ENCODE measurements at places on chromosomes 2 and 18. TPM values are rescaled to one million over a fixed set of nuclear protein-coding genes. Genes with fewer than 3 reads are reported as not detected.

GRCh38 chr2:106847366-106847765 is 38.6 kb downstream of the ST6GAL2 start:
- no peaks in the 10 kb centered on the region for H3K27me3 ChIP-seq
- DNase-seq: no peak
- H3K36me3 ChIP-seq: no peaks in the 10 kb centered on the region
- H3K4me3 ChIP-seq: no peak overlapping the region

The DCC gene
- total RNA-seq: not detected

The DCDC2C gene
- total RNA-seq: not detected

The CRYGD gene
- not detected for total RNA-seq

The CHRNG gene
- not detected for total RNA-seq

The COLEC11 gene
- 0.37 TPM for total RNA-seq

The HTR2B gene
- 0.11 TPM for total RNA-seq

GRCh38 chr2:13560322-13560721 is 843.6 kb downstream of the TRIB2 start:
- DNase-seq: no peak
- no peaks in the 10 kb centered on the region for H3K36me3 ChIP-seq
- no peak overlapping the region for H3K4me3 ChIP-seq
- no peaks in the 10 kb centered on the region for H3K27me3 ChIP-seq

The LTBP1 gene
- total RNA-seq: 0.14 TPM

- no peak for DNase-seq
- H3K36me3 ChIP-seq: no peaks in the 10 kb centered on the region
- H3K27me3 ChIP-seq: no peaks in the 10 kb centered on the region
- no peak overlapping the region for H3K27ac ChIP-seq
- no peaks in the 10 kb centered on the region for H3K4me1 ChIP-seq
Measured at GRCh38 chr2:83471655-83472054, 987.4 kb downstream of the SUCLG1 start.

The SGPP2 gene
- total RNA-seq: 9.4 TPM

DNA sequence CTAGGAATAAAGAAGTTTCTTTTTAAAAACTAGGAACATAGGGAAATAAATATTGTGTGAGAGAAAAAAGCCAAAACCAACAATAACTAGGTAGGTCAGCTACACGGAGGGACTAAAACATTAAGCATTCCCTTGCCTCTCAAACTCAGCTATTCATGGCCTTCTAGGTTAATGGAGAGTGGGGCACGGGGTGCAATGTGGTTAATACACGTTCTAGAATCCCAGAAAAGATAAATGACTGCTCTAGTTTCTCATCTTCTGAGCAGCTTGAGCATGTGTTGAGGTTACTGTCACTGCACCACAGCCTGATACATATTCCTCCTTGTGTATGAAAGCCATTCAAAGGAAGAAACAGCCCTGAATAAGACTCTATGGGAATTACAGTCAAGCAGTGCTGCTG is 31.4 kb downstream of the SLC8A1 start:
- DNase-seq: no peak
- no peaks in the 10 kb centered on the region for H3K36me3 ChIP-seq
- peaks cover 2% of the 10 kb centered on the region for H3K27me3 ChIP-seq
- no peak overlapping the region for H3K4me3 ChIP-seq
- H3K4me1 ChIP-seq: no peaks in the 10 kb centered on the region

DNA sequence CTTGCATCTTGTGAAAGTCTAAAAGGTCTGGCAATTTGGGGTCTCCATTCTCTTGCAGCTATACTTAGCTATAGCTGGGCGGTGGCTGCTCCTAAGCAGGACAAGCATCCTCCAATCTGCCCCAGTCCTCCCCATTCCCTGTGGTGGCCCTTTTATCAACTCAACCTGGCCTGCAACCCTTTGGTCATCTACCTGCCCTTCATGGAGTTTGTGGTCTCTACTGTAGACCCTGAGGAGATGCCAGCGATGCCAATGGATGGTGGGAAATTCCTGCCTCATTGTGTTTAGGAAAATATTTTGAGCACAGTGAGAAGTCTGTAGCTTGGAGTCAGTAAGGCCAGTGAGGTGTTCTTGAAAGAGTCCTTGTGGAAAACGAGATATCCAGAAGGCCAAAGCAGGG is 143.4 kb downstream of the CAPN13 start:
- no peak overlapping the region for H3K27ac ChIP-seq
- no peak for DNase-seq
- H3K4me3 ChIP-seq: no peak overlapping the region

The FBLN7 gene
- 40.5 TPM for total RNA-seq

GRCh38 chr2:25539136-25539535 is 134.2 kb downstream of the DTNB start:
- no peak for DNase-seq
- no peaks in the 10 kb centered on the region for H3K27me3 ChIP-seq
- H3K4me3 ChIP-seq: no peak overlapping the region
- H3K4me1 ChIP-seq: no peaks in the 10 kb centered on the region
- peaks cover 2% of the 10 kb centered on the region for H3K36me3 ChIP-seq

The KCNIP3 gene
- not detected for total RNA-seq

- DNase-seq: no peak
- H3K4me3 ChIP-seq: no peak overlapping the region
- peaks cover 4% of the 10 kb centered on the region for H3K27me3 ChIP-seq
- H3K4me1 ChIP-seq: peaks cover 16% of the 10 kb centered on the region
- no peak overlapping the region for H3K27ac ChIP-seq
Measured at GRCh38 chr18:54360406-54360805, 2.7 kb downstream of the C18orf54 start.

DNA sequence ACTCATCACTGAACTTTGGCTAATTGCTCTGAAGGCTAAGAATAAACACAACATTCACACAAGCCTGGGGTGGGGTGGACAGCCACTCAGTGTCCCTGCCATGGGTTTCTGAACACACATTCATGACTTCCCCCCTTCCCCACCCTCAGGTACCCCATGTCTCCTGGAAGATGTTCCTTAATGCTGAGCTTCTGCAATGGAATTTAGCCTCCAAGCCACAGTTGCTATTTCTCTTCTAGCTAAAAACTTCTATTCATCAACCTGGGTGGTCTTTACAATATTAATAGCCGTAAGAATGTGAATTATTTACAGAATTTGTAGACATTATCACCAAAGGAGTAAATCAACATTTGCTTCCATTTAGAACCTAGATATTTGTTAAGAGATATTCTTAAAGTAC is 175.1 kb downstream of the ACKR3 start:
- peaks cover 2% of the 10 kb centered on the region for H3K27me3 ChIP-seq
- no peaks in the 10 kb centered on the region for H3K4me1 ChIP-seq
- no peak for DNase-seq
- no peak overlapping the region for H3K27ac ChIP-seq
- H3K36me3 ChIP-seq: no peaks in the 10 kb centered on the region

The IL36RN gene
- not detected for total RNA-seq

GRCh38 chr2:102052365-102052764 is 60.6 kb downstream of the IL1R2 start:
- H3K4me1 ChIP-seq: peaks cover 15% of the 10 kb centered on the region
- H3K4me3 ChIP-seq: no peak overlapping the region
- H3K27ac ChIP-seq: no peak overlapping the region
- no peak for DNase-seq
- H3K36me3 ChIP-seq: no peaks in the 10 kb centered on the region
- H3K27me3 ChIP-seq: peaks cover 4% of the 10 kb centered on the region

DNA sequence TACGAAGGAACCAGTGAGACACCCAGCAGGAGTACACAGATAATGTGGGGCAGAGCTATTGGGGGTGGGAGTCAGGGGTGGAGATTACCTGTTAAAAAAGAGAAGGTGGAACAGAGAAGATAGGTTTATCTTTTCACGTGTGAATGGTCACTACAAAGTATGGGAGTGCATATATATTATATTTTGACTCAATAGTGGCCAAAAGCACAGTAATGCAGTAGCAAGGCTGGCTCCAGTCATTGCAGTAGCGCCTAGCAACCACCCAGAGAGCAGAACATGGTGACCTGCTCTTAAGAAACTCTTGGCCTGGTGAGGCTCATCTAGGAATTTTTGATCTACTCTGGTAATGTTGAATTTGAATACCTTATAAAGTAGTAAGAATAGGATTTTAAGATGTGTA is 1.0 kb downstream of the IMPACT start:
- H3K4me3 ChIP-seq: peak overlapping the region; percentile 85
- H3K4me1 ChIP-seq: peaks cover 29% of the 10 kb centered on the region
- H3K27ac ChIP-seq: peak overlapping the region; percentile 90

The POTEJ gene
- not detected for total RNA-seq

DNA sequence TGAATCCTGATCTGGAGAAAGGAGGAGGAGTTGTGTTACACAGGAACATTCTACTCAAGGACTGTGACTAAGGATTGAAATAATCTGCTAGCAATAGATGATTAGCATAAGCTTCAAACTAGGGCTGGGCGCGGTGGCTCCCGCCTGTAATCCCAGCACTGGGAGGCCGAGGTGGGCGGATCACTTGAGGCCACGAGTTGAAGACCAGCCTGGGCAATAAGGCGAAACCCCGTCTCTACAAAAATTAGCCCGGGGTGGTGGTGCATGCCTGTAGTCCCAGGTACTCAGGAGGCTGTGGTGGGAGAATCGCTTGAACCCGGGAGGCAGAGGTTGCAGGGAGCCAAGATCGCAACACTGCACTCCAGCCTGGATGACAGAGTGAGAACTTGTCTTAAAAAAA is 1.5 kb downstream of the TRMT61B start:
- peaks cover 37% of the 10 kb centered on the region for H3K4me1 ChIP-seq
- H3K4me3 ChIP-seq: peak overlapping the region; percentile 94
- H3K36me3 ChIP-seq: peaks cover 20% of the 10 kb centered on the region
- peak overlapping the region; percentile 71 for H3K27ac ChIP-seq
- no peaks in the 10 kb centered on the region for H3K27me3 ChIP-seq

DNA sequence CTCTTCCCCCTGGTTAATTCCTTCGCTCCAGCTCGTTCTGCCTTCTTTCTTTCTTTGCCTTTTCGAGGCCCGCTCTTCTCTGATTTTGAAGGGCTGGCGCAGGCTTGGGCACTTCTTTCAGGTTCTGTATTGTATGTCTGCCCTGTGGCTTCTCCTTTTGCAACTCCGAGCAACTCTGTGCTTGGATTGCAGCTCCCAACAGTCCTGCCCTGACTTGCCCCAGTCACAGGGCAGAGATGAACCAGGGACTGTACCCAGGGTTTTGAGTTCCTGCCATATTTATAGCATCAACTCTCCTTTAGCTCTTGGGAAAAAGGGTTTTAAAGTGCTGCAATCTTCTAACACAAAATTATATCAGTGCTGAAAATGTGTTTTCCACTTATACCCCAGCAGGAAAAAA is 31.1 kb upstream of the CD8A start:
- peaks cover 23% of the 10 kb centered on the region for H3K4me1 ChIP-seq
- no peaks in the 10 kb centered on the region for H3K36me3 ChIP-seq
- peaks cover 16% of the 10 kb centered on the region for H3K27me3 ChIP-seq
- no peak for DNase-seq

DNA sequence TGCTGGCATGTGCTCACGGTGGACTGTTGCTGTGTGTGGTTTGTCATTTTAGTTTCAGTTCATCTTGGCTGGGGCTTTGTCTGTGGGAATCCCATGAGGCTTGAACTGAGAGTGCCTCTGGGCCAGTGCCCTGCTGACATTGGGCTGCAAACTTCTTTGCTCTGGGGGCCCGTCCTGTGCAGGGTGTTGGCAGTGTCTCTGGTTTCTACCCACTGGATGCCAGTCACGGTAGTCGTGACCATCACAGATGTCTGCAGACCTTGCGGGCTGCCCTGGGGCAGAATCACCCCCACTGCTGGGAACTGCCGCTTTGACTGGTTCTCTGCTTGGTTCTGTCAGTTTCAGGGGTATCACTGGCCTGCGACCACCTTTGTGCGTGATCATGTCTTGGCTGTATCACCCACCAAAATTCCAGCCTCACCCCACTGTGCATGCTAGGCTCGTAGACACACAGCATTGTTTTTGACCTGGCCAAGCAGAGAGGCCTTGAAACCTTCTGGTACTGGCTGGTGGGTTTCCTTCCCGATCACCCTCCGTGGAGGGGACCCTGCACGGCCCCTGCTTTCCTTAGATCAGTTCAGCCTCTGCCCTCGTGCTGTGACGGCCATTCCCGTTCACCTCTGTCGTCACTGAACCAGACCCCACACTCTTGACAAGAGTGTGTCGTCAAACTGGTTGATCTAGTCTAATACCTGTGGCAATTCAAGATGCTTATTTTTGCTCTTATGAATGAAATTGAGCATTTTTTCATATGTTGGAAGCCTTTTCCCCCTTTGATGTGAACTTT is 57.6 kb downstream of the KCNG2 start:
- H3K4me1 ChIP-seq: peaks cover 3% of the 10 kb centered on the region
- H3K36me3 ChIP-seq: no peaks in the 10 kb centered on the region
- DNase-seq: peak; percentile 3
- H3K4me3 ChIP-seq: no peak overlapping the region
- peaks cover 8% of the 10 kb centered on the region for H3K27me3 ChIP-seq

- H3K4me3 ChIP-seq: no peak overlapping the region
- H3K4me1 ChIP-seq: no peaks in the 10 kb centered on the region
- no peaks in the 10 kb centered on the region for H3K36me3 ChIP-seq
- no peak for DNase-seq
- H3K27me3 ChIP-seq: no peaks in the 10 kb centered on the region
Measured at GRCh38 chr2:227971619-227972230, 100.3 kb downstream of the DAW1 start.

The ATP9B gene
- total RNA-seq: 19.4 TPM

The KRTCAP3 gene
- total RNA-seq: 4.7 TPM

DNA sequence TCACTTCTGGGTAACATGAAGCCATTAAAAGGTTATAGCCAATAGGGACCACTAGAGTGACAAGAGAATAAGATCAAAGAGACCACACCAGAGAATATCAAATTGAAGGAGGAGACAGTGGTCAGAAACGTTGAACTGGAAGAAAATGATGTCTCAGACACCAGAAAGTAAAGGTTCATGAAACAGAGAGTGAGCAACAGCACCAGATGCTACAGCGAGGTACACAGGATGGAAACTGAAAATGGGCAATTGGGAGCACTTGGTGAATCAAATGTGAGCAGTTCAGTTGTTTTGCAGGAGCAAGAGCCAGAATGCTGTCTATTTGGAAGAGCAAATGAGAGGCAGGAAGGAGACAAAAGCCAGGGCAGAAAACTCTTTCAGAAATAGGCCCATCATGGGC is 162.6 kb downstream of the SS18 start:
- no peak for DNase-seq
- no peaks in the 10 kb centered on the region for H3K4me1 ChIP-seq
- no peak overlapping the region for H3K4me3 ChIP-seq
- H3K36me3 ChIP-seq: no peaks in the 10 kb centered on the region

- H3K36me3 ChIP-seq: no peaks in the 10 kb centered on the region
- H3K27ac ChIP-seq: no peak overlapping the region
- H3K4me3 ChIP-seq: no peak overlapping the region
Measured at GRCh38 chr2:45004562-45005191, 4.6 kb downstream of the SIX2 start.

- no peak for DNase-seq
- H3K27ac ChIP-seq: no peak overlapping the region
- H3K36me3 ChIP-seq: peaks cover 19% of the 10 kb centered on the region
- no peak overlapping the region for H3K4me3 ChIP-seq
Measured at GRCh38 chr2:189561371-189562038, 19.1 kb downstream of the SLC40A1 start.

The EMILIN1 gene
- total RNA-seq: 0.40 TPM

Data from activated CD4-positive, alpha-beta T cell treated with anti-CD3 and anti-CD28 coated beads for 36 hours (primary cell).